ENCODE measurements at places on chromosomes 13 and 19.

GRCh38 chr19:15551293-15552004, 43.1 kb downstream of the CYP4F22 start:
- peak; percentile 95 for DNase-seq

DNA sequence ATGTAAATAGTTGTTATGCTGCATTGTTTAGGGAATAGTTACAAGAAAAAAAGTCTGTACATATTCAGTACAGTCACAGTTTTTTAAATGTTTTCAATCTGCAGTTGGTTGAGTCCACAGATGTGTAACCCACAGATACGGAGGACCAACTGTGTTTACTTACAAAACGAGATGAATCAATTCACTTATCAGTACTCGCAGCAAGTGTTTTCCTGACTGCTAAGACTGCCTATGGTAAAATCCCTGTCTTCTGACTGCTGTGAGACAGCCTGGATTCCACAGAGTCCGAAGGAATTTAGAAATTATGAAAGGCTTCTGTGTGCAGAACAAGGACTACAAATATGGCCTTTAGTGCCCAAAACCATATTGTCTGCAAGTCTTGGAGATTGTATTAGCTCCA, 45.7 kb upstream of the C1QTNF9 start:
- no peak for DNase-seq

- DNase-seq: no peak
Measured at GRCh38 chr13:113586661-113587479, 2.3 kb downstream of the TFDP1 start.

- DNase-seq: no peak
Measured at GRCh38 chr13:106499896-106500295, 35.6 kb downstream of the EFNB2 start.

DNA sequence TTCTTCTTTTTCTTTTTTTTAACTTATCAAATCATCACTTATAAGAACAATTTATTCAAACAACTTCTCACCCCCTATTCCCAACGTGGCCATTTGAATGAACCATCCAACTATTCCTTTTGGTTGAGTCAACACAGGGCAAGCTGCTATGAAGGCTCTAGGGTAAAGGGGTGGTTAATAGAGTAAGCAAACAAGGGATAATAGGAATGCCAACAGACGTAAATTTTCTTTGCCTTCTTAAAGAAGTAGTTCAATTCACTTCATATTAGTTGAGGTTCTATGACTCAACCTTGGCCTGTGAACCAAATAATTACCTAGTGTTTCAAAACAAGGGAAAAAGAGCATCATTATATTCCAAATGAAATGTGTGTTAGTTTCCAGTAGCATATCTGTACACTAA, 1383.8 kb upstream of the SLC10A2 start:
- DNase-seq: no peak

- DNase-seq: no peak
Measured at GRCh38 chr13:36108954-36109353, 22.2 kb downstream of the DCLK1 start.

DNA sequence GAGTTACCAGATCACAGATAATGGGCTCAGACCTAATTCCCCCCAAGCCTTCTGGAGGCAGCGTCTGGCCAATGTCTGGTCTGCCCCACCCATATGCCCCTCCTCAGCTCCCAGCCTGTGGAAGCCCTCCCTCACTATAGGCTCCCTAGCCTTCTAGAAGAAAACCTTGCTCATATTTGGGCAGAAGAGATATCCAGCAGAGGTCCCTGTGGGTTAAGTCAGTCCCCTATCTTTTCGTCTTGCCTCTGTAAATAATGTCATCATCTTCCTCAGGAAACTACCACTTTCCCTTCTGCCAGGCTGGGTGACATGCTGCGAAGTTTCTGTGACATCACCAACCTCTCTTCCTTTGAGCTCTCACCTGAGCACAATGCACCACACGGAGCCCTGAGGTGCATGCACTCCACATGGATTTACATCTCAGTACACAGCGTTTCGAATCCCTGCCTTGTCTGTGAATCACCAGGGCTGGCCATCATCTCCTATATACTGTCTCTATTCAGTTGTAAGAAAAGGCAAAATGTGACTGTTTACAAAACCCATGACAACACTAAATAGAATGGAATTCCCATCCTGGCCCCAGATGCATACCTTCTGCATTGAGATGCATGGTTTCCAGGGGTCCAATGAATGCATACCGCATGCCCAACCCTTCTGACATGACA, 112.8 kb downstream of the CRYL1 start:
- DNase-seq: no peak

DNA sequence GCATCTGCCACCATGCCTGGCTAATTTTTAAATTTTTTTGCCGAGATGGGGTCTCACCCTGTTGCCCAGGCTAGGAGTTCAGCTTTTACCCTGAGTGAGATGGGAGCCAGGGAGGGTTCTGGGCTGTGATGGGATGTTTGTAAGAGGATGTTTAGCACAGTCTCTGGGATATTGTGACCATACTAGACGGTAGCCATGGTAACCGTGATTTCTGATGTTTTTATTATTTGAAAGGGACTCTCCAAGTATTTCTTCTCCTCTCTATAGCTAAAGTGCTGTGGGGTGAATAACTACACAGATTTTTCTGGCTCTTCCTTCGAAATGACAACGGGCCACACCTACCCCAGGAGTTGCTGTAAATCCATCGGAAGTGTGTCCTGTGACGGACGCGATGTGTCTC, 10.4 kb downstream of the TSPAN16 start:
- DNase-seq: no peak

- DNase-seq: no peak
Measured at GRCh38 chr13:46550822-46551221, 2.1 kb upstream of the LRCH1 start.

GRCh38 chr13:83839146-83839545, 43.1 kb downstream of the SLITRK1 start:
- DNase-seq: no peak

DNA sequence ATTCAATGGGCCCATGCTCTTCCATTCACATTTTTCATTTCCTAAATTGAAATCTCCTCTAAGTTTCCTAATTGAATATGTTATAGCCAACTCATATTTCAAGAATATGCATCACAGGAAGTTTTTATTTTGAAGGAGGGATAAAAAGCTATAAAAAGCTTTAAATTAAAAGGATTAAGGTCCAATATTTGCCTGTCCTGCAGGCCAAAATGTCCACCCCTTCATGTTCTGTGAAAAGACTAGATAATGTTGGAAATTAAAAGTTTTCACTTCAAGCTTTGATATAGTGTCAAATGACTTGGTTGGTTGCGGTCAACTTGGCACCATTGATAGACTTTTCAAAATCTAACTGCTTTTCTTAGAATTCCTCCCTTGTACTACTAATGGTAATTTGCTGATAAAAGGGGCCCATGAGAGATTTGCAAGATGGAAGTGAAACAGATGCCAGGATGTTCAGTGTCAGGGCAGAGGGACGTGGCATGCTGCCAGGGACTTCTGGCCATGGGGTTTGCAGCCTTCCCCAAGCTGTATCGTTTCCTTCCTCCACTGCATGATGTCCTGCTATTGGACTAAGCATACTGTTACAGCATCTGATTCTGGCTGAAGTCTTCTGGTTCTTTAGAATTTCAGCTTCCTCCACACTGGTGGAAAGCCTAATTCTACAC, 547.3 kb upstream of the MIR17HG start:
- no peak for DNase-seq

- no peak for DNase-seq
Measured at GRCh38 chr19:42540071-42540553, 11.8 kb upstream of the CEACAM1 start.

DNA sequence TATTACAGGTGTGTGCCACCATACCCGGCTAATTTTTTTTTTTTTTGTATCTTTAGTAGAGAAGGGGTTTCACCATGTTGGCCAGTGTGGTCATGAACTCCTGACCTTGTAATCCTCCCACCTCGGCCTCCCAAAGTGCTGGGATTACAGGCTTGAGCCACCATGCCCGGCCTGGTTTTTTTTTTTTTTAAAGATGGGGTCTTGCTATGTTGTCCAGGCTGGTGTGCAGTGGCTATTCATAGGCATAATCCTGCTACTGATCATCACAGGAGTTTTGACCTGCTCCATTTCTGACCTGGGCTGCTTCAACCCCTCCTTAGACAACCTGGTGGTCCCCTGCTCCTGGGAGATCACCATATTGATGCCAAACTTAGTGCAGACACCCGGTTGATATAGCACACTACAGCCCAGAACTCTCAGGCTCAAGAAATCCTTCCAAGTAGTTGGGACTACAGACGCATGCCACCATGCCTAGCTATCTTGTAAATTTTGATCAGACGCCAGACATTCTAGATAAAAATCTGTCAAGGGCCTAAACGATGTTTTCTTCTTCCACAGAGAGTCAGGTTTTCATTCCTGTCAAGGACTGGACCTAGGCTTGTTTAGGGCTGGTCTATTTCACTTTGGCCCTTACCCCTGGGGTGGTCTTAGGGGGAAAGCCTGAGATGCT, 9.5 kb downstream of the PLAUR start:
- no peak for DNase-seq

DNA sequence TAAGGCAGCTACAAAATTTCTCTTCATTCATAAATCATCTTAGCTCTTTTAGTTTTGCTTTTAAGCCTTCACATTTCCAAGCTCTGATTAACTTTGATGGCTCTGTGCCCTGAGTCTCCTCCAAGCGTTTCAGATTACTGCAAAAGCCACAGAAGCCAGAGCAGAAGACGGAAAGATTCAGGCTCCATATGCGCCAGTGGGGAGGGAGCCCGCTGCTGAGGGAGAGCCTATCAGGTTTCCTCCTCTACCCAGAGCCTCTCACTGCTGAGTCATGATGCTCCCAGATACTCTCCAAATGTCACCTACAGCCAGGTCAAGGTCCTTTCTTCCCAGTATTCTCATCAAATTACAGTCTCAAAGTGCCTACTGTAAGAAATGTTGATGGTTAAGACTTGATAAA, 193.6 kb downstream of the RAP2A start:
- peak; percentile 26 for DNase-seq

- DNase-seq: no peak
Measured at GRCh38 chr19:13459351-13459750, 46.9 kb downstream of the CACNA1A start.

- DNase-seq: no peak
Measured at GRCh38 chr19:1763648-1764639, 10.6 kb downstream of the ONECUT3 start.

DNA sequence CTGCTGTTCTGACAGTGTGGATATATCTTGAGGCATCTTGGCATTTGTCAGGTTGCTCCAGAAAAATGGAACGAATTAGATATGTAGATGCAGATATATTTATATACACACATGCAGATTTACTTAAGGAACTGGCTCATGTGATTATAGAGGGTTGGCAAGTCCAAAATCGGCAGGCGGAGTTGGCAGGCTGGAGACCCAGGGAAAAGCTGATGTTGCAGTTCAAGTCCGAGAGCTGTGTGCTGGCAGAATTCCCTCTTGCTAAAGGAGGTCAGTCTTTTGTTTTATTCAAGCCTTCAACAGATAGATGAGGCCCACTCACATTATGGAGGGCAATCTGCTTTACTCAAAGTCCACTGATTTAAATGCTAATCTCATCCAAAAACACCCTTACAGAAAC, 24.4 kb upstream of the CSNK1A1L start:
- DNase-seq: no peak

- no peak for DNase-seq
Measured at GRCh38 chr19:45874620-45874966, 10.5 kb downstream of the FOXA3 start.

GRCh38 chr13:96662036-96662435, 332.2 kb downstream of the OXGR1 start:
- DNase-seq: no peak

DNA sequence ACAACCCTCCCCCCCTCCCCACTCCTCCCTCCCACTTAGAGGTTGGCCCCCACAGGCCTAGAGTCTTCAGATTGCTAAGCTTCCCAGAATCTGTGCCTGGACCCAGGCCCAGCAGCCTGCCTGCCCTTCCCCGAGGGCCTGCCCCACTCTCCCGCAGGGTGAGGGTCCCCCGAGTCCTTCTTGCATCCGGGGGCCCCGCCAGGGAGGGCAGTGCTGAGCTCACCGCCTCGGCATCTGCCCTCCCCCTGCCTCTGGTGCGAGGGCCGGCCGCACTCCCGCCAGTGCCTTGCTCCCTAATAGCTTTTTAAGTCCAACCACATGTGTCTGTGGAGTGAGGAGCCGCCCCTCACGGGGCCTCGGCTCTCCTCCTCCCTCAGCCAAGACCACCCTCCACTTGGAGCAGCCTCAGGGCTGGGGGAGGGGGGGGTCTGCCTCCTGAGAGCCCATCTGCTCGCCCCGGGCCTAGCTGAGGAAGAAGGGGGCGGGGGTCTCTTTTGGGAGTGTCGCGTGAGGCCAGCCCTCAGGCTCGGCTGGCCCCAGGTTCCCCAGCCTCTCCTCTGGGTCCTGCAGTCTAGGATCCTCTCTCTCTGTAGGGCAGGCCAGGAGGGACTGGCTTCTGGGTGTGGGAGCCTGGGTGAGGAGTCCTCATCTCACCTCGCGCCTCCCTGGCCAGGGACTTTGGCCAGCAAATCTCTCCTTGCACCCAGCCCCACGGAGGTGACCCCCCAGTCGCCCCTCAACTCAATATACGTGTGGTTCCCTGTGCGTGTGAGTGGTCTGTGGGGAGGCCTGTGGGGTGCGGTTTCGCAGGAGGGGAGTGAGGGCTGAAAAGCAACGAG, 47.2 kb downstream of the LYL1 start:
- peak; percentile 61 for DNase-seq

- DNase-seq: peak; percentile 79
Measured at GRCh38 chr19:12721656-12722565, 1.8 kb downstream of the TNPO2 start.

GRCh38 chr13:20473139-20473538, 52.5 kb downstream of the CRYL1 start:
- no peak for DNase-seq
